Stimulated activated CD8-positive, alpha-beta memory T cell treated with anti-CD3 and anti-CD28 coated beads, Interleukin-2, amount 100 ng/mL, for 1 hour (primary cell): ENCODE measurements at places on chromosomes 7 and 10.

- no peak for DNase-seq
These were observed 16.4 kb upstream of the PSMG3 start for GRCh38 chr7:1586126-1586826.

DNA sequence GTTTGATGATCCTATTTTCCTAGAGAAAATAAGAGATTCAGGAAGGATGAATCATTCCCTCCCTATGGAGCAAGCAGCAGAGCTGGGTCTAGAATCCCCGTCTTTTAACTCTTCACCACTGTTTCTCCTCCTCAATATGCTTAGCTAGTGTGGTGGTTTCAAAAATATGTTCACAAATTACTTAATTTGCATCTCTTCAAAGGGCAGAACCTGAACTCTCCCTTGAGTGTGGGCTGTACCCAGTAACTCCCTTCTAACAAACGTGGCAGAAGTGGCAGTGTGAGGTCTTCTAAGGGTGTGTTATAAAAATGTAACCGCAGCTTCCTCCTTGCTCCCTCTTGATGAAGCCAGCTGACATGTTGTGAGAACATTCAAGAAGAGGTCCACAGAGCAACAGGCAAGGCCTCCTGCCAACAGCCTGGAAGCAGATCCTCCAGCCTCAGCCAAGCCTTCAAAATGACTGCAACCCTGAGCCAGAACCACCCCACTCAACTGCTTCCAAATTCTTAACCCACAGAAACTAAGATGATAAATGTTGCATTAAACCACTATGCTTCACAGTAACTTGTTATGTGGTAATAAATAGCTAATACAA, 36.6 kb downstream of the SRPK2 start:
- peak; percentile 35 for DNase-seq

DNA sequence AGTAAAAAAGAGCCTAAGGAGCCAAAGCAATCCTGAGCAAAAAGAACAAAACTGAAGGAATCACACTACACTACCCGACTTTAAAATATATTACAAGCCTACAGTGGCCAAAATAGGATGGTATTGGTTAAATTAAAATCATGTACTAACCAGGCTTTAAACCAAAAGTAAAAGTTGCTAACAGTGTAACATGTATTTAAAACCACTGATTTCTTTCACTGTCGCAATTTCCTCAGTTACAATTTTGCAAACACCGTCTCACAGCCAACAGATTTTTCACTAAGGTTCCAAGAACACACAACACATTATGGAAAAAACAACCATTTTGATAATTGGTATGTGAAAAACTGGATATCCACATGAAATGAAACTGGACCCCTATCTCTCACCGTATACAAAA, 74.0 kb downstream of the JMJD1C start:
- no peak for DNase-seq

- DNase-seq, result no peak
These were observed 41.8 kb downstream of the CAMK2B start for GRCh38 chr7:44283381-44284211.

DNA sequence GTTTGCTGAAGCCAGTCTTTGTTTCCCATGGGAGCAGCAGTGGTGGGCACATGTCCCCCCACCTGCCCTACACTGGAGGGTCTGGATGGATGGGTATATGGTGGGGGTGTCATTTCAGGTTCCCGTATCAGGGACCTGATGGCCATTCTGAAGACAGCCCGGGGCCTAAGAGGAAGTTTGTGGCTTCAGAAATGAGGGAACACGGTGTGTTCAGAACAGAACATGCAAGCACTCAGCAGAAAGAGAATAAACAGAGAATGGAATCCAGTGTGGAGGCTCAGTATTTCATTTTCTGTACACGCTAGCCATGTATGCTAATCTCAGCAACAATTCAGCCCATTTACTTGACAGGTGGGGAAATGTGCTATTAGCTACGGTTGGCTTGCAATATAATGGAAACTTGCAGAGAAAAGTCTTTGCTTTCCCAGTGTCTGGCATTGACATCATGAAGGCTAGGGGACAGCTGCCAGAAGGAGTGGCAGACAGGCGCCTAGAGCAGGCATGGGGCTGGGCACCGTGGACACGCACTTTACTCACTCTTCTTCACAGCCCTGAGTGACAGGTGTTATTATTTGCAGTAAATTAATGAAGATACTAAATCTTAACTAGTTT, 98.6 kb downstream of the ELMO1 start:
- no peak for DNase-seq

GRCh38 chr7:113373863-113374262, 255.5 kb upstream of the SMIM30 start:
- DNase-seq, result no peak

GRCh38 chr10:123766761-123767160, 100.6 kb downstream of the GPR26 start:
- DNase-seq, result no peak

- DNase-seq, result no peak
These were observed 23.5 kb downstream of the MAT1A start for GRCh38 chr10:80265740-80266512.

DNA sequence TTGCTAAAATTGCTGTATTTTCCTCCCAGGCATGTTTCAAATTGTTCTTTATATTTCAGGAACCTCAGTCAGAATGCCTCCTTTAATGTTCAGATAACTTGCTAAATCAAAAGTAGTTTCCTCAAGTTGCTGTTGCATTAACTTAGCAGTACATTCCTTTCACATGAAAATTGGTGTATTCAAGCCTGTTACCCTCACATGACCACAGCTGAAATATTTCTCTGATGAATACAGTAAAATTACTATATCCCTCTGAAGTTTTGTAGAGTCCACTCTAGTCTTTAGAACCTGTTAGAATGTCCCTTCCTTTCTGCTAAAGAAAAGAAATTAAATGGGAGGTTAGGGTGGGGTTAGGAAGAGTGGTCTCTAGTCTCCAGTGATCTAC, 24.5 kb upstream of the C1GALT1 start:
- DNase-seq, result no peak

DNA sequence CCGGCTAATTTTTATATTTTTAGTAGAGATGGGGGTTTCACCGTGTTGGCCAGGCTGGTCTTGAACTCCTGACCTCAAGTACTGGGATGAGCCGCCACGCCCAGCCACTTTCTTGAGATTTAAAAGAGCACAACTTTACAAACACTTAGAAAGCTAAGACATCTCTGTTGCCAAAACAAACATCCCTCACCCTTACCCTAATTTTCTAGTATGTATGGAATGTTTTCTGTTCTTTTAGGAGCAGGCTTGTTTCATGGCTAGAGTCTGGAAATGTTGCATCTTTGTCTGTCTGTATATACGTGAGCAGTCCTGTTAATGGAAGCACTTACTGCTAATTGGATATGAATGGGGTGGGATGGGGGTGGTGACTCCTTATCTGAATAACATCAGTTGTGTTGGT, 2.9 kb downstream of the OLAH start:
- no peak for DNase-seq

DNA sequence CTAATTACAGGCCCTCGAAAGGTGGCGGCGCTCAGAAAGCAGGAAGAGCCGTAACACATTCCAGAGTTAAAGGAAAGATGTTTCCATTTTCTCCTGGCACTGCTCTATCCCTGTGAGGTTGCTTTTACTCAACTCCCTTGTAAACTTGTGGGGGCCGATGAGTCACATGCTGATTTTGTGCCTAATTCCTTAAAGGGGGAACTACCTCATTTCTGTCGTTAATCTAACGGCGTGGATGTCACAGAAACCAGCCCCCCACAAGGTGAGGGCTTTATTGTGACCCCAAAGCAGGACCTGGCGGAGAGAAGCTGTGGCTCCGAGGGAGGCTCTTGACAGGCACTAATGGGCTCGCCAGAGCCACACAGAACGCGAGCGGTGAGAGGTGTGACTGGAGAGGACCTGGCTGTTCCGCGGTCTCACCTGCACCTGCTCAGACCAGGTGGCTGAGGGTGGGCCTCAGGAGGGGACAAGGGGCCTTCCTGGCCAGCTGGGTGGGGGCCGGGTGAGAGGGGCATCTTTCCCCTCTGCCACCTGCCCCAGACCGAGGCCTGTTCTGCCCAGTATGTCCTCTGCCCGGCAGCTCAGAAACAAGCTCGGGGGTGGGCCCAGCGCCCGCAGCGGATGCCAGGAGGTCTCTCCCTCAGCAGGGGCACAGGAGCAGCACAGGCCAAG, 50.9 kb downstream of the CALML3 start:
- DNase-seq, result no peak

DNA sequence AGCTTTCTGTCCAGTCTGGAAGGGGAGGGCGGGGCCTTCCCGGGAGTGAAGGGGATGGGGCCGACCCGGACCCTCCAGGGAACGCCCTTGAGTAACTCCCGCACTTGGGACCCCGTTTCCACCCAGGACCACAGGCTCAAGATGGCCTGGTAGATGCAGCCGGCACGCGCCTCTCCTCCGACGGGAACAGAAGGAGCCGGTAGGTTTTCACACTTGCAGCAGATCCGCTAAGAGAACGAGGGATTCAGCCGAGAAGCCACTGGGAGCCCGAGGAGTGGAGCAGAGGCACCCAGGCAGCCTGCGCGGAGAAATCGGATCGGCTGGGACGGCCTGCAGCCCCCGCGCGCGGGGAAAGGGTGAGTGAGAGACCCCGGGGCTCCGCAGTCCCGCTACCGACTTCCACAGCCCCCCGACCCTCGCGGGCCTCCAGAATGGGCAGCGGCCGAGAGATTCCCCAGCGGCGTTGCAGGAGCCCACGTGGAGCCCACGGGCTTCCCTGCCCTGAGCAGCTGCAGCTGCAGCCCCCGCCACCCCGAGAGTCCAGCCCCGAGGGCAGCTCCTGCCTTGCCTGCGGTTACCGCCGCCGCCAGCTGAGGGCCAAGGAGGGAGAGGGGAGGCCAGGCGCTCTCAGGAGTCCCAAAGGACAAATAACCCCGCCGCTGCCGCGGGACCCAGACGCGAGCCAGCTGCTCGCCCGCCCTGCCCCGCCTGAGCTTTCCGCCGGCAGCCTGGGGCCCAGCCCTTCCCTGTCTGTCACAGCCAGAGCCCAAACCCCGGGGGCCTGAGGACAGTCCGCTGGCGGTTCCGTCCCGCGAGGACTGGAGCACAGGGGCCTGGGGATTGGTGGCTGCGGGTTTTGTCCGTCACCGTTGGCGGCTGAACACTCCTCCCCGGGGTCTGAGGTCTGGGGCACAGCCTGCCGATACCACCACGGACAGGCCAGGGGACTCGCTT, 21.8 kb downstream of the IFT22 start:
- no peak for DNase-seq

- no peak for DNase-seq
These were observed 377.3 kb upstream of the ZMIZ1 start for GRCh38 chr10:78691301-78692030.

GRCh38 chr7:130420943-130421578, 19.8 kb downstream of the CEP41 start:
- DNase-seq, result no peak

GRCh38 chr7:84705706-84706105, 481.1 kb downstream of the SEMA3D start:
- no peak for DNase-seq

- DNase-seq, result no peak
These were observed 951.2 kb upstream of the PHF14 start for GRCh38 chr7:10022480-10022879.

- DNase-seq, result no peak
These were observed 130.1 kb downstream of the NT5C2 start for GRCh38 chr10:103062854-103063590.

DNA sequence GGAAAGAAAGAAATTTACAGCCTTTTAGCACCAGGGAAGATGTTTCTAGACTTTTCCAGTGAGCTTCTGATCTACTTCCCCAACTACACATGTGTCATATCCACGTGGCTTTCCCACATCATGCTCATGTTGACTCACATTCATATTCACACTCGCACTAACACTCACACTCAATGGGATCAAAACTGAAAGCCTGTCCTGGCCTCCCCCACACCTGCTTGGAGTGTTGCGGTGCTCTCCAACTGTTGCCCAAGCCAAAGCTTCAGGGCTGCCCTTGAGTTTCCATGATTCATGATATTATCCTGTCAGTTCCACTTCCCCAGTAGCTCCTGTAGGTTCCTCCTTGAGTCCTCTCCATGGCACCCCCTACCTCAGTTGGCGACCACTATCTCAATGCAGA, 444.4 kb downstream of the GATA3 start:
- no peak for DNase-seq

DNA sequence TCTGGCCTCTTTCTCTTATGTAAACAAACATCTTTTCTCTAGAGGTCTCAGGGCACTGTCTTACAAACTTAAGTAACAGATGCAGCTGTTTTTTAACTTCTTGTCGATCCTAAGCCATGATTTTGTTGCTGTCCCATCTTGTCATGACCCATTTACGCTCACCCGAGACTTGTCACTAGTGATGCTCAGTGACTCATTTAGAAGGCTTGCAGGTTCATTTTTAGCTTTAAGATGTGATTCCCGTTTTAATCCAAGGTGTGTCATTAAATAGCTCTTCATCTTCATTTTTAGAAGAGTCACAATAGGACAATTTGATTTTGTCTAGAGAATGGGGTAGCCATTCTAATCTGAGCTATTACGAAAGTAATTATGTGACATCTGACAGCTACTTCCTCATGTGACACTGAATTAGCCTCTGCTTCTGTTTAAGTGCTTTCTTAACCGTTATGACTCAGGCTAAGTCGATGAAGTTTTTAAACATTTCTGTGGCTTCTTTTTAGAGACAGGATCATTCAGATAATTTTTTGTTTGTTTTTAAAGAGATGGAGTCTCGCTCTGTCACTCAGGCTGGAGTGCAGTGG, 42.7 kb downstream of the SPDYE5 start:
- no peak for DNase-seq
